Activated CD8-positive, alpha-beta memory T cell treated with anti-CD3 and anti-CD28 coated beads for 4 hours (primary cell): ENCODE measurements at places on chromosomes 2 and 18.

DNA sequence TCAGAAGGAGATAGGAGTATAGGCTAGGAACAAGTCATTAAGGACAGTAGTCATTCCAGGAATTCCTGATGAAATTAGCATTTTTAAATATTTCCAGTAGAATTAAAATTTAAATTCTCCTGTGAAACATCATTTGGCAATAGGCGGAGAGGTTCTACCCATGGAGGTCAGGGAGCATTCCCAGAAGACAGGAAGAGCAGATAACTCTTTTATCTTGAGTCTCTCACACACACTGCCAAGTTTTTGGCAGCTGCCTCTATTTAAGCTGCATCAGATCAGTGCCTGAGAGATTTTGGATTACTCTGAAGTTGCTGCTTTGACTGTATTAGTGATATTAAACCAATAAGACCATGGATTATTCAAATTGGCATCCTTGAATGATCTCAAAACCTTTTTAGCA, 714.7 kb downstream of the EPHA4 start:
- DNase-seq = no peak

DNA sequence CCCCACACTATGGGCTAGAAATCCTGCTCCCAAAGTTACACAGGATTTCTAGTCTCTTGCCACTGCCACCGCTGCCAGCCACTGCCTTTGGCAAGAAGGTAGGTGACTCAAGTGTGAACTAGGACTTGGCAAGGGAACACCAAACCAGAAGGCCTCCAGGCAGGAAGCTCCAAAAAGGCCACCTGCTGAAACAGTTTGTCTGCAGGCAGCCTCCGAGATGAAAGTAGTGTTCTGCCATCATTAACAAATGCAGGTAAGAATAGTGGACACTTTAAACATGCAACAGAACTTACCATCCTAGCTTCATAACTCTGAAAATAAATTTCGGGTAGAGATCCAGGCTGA, 3.9 kb downstream of the ANKRD44 start:
- DNase-seq = no peak

DNA sequence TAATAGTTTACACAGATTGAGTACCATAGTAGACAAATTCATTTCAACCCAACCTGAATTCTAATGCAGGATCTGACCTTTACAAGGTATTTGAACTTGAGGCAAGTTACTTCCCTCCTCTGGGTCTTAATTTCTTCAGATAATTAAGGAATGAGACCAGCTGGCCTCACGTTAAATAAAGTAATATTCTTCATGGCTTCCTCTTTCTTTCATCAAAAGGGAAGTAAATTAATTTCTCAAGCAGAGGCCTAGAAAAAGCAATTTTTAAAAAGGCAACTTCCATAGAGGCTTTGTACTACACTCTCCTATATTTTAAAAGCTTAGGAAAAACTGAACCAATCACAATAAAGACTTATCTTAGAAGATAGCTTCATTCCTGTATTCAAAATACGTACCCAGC, 109.2 kb downstream of the EXOC6B start:
- DNase-seq = no peak

DNA sequence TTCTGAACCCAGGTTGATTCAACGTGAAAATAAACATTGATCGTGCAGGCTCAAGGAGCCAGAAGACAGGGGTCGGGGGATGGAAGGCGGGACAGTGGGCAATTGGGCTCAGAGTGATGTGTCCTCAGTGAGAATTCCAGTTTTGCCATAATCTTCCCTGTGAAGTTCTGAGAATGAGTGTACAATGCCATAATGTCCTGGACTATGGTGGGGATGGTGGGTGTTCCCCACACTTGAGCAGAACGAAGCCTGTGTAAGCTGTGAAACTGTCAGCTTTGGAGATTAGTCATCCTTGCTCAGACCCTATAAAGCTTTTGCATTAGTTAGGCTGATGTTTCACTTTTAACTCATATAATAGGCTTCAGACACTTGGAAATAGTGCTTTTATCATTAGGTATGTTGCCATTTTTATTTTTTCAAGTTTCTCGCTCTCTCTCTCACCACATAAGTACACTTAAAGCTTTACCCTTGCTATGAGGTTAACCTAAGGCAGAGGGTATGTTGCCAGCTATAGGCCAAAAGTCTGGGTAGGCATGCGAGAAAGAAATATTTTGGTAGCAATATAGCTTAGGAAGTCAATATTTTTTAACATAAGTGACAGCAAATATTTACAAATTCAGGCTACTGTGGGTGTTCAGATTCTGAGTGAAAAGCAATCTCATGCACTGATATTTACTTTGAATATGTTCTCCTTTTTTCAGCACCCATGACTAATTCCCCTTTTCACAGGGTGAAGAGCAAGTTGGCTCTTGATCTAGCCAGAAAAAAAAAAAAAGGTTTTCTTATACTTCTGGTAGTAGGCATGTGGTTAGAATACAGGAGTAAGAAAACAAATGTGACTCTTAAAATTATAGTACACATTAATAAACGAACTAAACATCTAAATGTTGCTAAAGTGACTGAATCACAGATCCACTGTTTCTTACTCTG, 47.2 kb downstream of the CDC42EP3 start:
- DNase-seq = no peak

DNA sequence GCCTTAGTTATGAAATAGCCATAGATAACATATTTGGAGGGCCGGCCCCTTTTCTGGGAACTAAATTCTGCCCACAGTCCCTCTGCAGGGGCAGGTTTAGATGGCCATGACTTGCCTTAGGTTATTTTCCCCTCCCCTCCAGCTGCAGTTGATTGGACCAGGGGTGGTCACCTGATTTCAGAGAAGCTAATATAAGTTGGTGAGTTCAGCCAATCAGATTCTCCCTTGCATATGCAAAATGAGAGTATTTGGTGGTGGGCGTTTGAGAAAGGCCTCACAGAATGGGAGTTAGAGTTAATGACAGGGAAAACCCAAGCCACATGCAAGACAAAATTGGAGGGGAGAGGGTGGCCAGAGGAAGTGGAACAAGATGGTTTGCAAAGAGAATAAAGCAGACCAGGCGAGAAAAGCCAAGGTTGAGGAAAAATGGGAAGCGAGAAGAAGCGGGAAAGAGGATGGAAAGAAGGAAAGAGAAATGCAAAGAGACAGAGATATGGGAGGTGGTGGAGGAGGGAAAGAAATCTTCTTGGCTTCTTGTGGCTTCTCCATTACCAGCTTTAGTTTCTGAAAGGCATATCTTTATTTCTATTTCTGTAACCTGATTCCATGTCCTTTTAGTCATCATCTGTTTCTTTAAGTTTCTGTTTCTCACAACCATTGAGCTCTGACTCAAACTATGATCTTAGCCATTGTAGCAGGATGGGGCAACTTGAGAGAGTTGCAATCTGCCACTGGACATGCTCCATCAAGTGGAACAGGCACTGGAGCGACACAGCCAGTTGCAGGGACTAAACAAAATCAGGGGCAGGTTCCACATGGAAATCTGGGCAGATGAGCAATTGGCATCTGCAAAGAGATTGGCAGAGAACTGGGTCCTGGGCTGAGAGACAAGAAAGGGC, 108.1 kb upstream of the SIX3 start:
- no peak for DNase-seq

DNA sequence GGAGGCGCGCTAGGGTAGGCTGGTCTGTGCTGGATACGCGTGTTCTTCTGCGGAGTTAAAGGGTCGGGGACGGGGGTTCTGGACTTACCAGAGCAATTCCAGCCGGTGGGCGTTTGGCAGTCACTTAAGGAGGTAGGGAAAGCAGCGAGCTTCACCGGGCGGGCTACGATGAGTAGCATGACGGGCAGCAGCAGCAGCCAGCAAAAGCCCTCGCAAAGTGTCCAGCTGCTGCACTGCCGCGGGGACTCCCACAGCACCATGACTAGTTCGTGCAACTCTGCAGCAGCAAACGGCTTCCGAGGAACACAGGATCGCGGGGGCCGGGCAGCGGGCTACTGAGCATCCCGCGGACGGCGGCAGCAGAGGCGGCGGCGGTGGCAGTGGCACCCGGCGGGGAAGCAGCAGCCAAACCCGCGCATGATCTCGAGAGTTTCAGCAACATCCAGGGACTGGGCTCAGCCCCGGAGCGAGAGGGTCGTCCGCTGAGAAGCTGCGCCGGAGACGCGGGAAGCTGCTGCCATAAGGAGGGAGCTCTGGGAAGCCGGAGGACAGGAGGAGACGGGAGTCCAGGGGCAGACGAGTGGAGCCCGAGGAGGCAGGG, 368 bp downstream of the TMEFF2 start:
- no peak for DNase-seq

GRCh38 chr2:18703555-18703954, 114.2 kb upstream of the NT5C1B start:
- DNase-seq = no peak

GRCh38 chr2:202034249-202035088, 814 bp downstream of the FZD7 start:
- no peak for DNase-seq

DNA sequence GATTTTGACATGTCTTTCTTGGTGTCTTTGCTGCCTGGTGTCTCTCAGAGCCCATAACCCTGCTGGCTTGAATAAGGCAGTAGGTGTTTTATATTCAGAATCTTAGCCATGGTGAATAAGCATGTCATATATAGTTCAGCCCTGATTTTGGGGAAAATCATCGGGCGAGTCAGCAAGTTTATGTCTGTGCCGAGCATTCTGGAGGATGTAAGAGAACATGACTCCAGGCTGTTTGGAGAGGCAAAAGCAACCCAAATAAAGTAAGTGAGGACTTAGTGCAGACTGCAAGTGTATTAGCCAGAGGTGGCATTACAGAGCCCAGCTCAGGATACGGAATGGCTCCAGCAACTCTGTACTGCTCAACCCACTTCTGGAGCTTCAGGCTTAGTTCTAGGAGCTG, 50.3 kb downstream of the TCF7L1 start:
- DNase-seq = no peak

DNA sequence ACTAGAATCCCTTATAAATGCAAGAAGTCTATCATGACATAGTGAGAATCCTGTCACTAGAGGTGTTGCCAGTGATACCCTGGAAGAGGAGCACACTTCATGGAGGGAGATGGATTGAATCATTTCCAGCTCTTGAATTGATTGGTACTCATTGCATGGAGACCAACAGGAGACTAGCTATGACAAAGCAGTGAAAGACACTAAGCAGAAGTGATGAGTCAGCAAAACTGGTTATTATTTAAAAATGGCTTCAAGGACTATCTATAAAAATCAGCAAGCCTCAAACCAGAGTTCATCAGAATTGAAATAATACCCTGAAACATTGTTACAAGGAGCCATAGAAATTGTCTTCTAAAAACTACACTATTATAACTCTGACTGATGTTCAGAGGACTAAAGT, 200.3 kb downstream of the PDE11A start:
- DNase-seq = no peak

- no peak for DNase-seq
Measured at GRCh38 chr2:200188876-200189275, 117.6 kb upstream of the SPATS2L start.

- DNase-seq = no peak
Measured at GRCh38 chr2:38301340-38301968, 75.6 kb downstream of the ATL2 start.

DNA sequence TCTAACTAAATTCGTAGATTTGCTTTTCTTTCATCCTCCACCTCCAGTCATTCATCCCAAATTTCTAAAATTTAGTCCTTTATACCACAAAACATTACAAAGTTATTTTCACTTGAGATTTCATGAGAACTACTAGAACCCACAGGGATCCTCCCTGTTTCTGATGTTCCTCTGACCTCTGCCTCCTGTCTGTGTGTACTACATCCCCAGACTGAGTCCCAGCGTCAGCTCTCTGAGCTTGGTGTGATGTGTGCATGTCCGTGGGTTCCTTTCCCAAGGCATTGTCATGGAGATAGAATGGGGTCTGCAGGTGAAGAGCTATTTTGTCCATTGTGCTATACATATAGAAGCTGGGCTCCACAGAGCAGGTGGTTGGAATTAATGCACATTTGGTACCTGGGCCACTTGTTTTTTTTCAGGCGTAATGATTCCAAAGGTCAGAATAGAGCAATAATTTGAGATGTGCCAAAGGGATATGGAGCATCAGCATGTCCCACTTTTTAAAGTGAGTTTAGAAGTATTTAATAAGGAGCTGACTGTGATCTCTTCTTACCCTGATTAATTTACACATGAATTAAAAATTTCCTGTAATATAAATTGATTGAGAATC, 151.2 kb upstream of the BOD1L2 start:
- no peak for DNase-seq
